Left renal pelvis (tissue), 4 donors: ENCODE measurements at places on chromosomes 16 and 17. TPM values are rescaled to one million over a fixed set of nuclear protein-coding genes. Genes with fewer than 3 reads are reported as not detected.

DNA sequence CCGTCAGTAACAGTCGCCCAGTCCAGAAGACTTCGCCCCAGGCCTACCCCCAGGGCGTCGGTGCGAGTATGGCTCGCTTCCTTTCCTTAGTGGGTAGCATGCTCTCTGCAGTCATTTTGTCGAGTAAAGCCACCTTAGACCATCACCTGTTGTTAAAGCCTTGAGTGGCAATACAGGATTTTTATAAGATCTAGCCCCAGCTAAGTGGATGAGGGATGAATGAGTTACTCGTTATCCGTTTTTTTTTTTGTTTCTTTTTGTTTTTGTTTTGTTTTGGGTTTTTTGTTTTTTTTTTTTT lies 322 bp upstream of the KLHL11 start:
- peak; percentile 29 for DNase-seq

DNA sequence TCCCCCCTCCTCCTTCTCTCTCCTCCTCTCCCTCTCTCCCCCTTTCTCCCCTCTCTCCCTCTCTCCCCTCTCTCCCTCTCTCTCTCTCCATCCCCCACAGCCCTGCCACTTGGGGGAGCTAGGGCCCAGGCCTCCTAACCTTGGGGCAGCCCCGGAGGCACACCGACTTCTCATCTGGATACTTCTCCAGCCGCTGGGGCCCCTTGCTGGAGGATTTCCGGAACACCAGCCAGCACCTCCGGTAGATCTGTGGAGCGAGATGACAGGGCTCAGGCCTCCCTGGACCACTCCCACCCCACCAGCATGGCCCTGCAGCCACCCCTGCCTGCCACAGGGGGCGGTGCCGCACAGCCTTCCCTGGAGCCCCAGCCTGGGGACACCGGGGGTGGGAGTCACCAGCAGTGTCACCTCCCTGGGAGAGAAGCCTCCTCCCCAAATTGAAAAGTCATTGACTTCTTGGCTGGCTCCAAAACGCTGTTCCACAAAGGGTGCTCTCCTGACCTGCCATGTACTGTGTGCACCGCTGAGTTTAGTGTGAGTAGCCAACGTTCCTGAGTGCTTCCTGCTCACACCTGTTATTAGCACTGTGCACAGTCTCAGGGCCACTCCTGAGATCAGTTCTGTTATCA lies 10.5 kb downstream of the DOK4 start:
- DNase-seq: peak; percentile 44

DNA sequence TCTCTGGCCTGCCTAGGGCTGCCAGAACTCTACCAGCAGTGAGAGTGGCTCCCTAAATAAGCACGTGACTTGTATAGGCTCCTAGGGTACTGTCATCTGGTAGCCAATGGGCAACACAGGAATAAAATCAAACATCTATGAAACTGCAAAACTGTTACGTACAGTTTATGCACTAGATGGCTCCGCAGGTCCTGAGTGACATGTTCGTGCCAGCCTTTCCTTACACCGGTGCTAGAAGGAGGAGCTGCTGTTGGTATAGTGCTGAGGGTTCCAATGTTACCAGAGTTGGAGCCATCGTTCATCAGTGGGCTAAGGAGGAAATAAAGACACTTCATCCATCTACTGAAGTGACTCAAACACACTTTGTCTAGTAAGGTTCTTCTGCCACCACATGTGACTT lies 63.2 kb upstream of the TRAP1 start:
- DNase-seq: no peak

CCL7 gene
- not detected for polyA plus RNA-seq

SOST gene
- polyA plus RNA-seq: 48.6 TPM

CHST6 gene
- 0.26 TPM for polyA plus RNA-seq

TNS4 gene
- 0.20 TPM for polyA plus RNA-seq

CACNA1G gene
- polyA plus RNA-seq: 8.2 TPM

SLC16A3 gene
- 14.6 TPM for polyA plus RNA-seq

DNA sequence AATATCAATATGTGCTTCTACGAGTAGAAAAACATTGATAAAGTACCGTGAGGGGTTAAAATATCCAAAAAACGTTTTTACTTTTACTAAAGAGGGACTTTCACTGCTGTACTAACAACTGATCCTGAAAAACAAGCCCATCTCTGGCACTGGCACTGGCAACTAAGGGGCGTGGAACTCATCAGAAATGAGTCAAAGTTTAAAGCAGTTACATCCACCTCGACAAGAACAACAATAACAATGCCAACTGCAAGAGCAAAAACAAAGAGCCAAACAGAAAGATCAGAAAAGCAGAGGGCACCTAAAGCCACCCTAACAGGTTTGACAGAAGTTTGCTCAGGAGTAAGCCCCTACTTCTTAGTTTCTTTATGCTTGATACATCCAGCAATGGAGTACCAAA lies 13.1 kb downstream of the MBTPS1 start:
- no peak for DNase-seq

- DNase-seq: no peak
Measured at GRCh38 chr16:78768226-78768625, 668.8 kb downstream of the WWOX start.

GRCh38 chr16:69938981-69939820 lies 11.9 kb upstream of the CLEC18A start:
- DNase-seq: no peak
